ENCODE measurements at places on chromosomes 7 and 10.

DNA sequence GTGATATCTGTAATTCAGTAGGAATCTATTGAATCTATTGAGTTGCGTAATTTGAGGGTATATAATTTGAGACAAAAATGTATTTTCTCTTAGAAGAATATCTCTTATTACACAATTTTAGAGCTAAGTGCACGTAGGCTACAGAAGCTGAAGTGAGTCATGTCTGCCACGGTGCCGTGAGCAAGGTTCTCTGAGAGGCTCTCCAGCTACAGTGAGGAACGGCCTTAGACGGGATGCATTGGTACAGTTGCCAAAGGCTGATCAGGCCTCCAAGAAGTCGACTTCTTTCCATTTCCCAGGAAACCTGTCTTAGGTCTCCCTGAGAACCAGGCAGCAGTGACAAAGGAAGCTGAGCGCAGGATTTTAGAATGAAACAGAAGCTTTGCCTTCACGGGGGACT lies 28.6 kb downstream of the TCERG1L start:
- no peak for DNase-seq

- DNase-seq, result no peak
Measured at GRCh38 chr10:49273626-49274025, 25.3 kb upstream of the C10orf71 start.

DNA sequence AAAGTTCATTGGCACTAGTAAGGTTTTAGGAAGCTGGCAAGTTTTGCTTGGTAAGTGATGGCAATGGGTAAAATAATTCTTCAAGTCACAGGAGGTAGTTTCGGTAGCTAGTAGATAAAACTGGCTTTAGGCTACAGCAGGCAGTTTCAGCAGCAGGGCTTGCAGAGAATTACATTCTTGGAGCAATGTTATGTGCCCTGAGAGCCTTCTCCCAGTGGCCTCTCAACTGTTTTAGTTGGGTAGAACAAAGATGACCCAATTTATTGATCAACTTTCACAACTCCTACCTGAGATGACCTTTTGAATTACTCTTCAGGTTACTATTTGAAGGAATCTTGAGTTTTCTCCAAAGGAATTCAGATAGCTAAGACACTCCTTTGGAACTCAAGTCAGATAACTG lies 16.4 kb upstream of the NFE2L3 start:
- DNase-seq, result no peak

GRCh38 chr7:89183712-89184111 lies 388.2 kb upstream of the TEX47 start:
- DNase-seq, result no peak

DNA sequence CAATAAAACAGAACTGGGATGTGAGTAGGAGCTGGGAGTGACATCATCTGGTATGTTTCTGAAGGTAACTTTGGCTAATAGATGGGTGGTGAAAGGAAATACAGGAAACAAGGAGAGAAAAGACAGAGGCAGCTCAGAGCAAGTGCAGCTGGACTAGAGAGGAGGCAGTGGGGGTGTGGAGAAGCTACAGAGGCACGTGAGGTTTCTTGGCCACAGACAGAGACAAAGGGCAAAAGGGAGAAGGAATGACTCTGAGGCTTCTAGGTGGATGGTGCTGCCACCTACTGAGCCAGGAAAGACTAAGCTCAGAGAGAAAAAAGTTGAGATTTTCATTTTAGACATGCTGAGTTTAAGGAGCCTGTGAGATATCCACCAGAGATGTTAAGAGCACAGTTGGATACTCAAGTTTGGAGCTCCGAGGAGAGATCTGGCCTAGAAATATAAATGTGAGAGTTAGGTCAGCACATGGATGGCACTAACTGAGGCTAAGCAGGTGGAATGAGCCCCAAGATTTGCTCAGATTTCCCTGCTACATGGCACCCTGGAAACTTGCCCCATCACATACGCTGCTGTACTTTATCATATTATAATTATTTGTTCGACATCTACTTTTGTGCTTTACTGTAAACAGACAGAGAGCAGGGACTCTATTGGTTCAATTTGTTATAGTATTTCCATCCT lies 293.0 kb upstream of the IMMP2L start:
- DNase-seq, result peak; percentile 27
